ENCODE measurements at places on chromosomes 6 and 20.

- DNase-seq: no peak
Observed at GRCh38 chr6:169799474-169799926, 48.1 kb downstream of the ERMARD start.

- DNase-seq: no peak
Observed at GRCh38 chr6:146620655-146621054, 21.9 kb downstream of the ADGB start.

GRCh38 chr6:160520043-160520904, 143.8 kb downstream of the LPA start:
- DNase-seq: peak; percentile 69

DNA sequence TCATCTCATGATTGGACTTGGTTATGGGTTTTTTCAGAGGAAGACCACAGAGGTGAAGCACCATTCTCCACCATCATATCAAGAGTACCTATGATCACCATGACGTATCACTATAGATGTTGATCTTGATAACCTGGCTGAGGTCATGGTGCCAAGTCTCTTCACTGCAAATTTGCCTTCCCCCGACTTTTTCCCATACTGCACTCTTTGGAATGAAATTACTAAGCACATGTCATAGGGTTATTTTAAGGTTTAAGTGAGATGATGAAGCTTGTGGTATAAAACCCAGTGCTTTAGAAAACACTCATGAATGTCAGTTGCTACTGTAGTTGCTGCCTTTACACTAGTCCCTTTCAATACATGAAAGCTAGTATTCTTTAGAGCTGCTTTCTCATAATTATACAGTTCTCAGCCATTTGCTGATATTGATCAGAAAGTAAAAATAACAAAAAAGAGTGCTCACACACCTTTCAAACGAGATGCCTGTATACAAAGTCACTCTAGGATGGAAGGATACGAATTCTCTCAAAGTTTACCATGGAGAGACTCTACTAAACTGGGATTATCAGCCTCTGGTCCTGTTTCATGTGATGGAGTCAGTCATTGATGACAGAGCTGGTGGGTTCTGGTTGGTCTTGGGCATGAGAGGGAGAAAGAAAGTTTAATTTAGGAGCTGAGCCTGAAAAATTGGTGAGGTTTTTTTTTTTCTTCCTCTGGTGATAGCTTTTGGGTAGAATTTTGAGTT, 228.1 kb downstream of the PRL start:
- DNase-seq: no peak

GRCh38 chr6:30035784-30036183, 25.3 kb upstream of the POLR1H start:
- DNase-seq: no peak

DNA sequence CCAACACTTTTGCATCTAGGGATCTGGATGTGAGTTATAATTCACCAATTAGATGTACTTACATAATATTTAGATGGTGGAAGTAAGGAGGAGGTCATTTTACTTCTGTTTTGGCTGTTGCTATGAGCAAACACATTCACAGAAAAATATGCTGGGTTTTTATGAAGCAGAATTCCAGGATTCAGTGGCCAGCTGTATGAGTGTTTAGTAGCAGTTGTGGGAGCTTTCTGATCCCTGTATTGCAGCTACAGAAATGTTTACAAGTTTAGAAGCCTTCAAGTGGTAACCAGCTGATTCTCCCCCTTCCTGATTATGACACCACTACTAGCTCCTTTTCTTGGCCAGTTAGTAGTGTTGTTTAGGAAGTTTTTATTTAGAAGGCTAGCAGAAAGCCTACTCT, 177.0 kb downstream of the TENT5A start:
- no peak for DNase-seq

DNA sequence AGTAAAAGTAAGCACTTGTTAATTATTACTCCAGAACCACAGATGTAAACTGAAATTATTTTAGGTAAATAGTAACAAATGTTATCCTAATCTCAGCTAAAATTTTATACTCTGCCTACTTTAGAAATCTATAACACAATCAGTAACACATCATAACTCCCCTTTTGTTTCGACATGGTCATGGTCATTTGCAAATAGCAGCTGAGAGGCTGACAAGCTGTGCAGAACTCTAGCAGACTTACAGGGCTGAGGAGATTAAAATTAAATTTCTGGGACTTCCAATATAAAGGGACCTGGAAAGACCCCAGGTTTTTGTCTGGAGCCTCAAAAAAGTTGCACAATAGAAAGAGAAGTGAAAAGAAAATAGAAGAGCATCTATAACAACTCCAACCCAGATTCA, 88.8 kb downstream of the PRL start:
- DNase-seq: no peak

DNA sequence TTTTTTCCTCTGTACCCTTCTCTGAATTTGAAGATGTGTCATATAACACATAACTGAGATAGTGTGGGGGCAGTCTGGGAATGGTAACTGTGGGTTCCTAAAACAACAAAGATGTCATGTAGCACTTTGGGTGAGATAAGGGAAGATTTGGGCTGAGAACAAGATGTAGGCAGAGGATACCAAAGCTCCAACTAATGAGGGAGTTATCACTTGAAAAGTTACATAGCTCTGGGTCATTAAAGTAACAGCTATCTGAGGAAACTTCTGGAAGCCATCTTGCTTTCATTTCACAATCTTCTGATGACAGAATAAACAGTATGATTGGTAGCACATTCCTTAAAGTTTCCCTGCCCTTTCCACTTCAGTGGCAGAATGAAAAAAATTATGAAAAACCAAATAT, 255.4 kb downstream of the TBX18 start:
- DNase-seq: no peak

- no peak for DNase-seq
Observed at GRCh38 chr6:88616380-88616779, 347.0 kb downstream of the RNGTT start.

DNA sequence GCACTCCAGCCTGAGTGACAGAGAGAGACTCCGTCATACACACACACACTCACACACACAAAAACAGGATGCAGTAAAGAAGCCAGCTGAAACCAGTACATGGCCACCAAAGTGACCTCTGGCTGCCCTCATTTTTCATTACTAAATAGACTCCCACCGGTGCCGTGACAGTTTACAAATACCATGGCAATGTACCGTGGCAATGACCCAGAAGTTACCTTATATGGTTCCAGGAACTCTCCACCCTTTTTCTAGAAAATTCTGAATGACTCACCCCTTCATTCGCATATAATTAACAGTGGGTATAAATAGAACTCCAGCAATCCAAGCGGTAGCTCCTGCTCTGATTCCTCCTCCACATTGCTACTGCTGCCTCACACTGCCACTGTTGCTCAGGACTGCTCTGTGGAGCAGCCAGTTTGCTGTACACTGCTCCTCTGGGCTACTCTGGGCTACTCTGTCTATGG, 57.7 kb downstream of the SNX5 start:
- no peak for DNase-seq

DNA sequence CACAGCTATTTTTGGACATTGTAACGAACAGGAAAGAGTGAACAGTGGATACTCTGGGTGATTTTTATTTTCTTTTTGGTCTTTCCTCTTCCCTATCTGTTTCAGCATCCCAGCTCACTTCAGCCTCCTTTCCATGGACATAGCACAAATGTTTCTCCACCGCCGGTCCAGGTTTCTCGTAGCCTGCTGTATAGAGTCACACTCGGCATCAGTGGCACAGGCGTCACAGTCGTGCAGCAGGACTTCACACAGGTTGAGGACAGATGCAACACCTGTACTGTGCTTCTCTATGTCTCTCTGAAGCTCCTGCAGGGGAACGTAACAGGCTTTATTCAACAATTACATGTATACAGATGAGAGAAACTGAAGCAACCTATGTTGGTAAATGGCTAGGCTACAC, 348.3 kb downstream of the ESR1 start:
- no peak for DNase-seq

DNA sequence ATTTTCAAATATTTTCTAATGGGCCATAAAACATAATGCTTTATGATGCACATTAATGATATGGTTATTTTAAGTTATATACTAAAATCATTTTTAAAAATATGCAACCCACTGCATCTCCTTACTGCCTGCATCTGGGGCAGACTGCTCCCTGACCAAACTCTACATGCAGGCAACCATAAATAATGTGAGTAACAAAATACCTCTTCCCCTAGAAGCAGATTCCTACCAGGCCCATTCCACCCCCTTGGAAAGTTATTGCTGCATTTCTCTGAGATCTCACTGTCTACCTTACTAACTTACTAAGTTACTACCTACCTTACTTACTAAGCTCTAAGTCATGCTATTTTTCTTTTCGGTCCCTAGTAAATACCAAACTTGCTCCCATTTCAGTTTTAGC, 71.8 kb downstream of the ATG5 start:
- no peak for DNase-seq

DNA sequence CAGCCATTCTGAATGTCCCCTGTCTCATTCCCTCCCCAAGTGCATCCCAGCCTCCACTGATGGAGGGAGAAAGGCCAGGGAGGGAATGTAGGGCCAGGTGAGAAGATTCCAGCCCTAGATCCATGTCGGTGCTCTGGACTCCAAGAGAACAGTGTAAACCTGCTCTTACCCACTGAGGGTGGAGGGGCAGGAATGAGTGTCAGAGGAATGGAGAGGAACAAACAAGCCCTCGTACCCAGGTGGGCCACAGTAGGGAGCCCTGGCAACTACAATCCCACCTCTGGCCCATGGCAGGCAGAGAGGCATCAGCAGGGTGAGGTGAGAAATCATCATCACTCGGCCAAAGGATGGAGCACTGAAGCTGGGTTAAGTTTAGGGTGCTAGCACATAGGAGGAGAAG, 54.6 kb downstream of the STAU1 start:
- DNase-seq: no peak

GRCh38 chr6:150975136-150975535, 109.6 kb downstream of the MTHFD1L start:
- DNase-seq: no peak

DNA sequence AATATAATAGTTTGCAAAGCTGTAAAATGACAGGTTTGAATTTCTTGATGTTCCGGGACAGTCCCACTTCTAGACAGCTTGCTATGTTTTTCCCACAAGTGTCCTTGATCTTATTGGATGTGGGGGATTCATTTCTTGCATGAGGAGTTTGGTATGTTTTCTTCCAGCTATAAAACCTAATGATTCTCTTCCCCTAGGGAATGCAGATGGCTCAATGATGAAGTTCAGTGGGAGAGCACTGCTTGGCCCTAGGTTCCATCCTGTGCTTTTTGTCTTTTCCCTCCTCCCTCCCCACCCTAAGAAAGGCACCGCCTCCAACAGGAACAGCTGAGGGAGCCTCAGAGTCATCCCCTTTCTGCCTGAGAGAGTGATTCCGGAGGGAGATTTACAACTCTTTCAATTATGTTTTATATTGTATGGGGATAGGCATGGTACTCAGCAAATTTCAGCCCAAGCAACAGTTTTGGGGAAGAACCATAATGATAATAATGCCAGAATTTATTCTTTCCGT, 149.2 kb downstream of the PHACTR1 start:
- no peak for DNase-seq

DNA sequence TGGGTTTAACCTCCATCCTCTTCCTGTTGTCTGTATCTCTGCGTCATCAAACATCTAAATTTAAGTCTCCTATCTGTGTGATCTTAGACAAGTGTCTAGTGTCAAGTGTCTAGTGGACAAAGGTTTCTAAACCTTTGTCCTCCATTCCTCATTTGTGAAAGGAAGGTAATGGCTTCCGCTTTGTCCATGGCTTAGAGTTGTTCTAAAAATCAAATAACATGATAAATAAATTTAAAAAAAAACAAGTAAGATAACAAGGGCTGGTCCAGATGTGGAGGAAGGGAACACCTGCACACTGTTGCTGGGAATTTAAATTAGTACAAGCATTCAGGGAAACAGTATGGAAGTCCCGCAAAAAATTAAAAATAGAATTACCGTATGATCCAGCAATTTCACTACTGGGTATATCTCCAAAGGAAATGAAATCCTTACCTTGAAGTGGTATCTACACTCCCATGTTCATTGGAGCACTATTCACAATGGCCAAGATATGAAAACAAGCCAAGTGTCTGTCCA, 17.6 kb upstream of the SERPINB1 start:
- no peak for DNase-seq

- DNase-seq: no peak
Observed at GRCh38 chr6:19869464-19869863, 32.3 kb downstream of the ID4 start.

DNA sequence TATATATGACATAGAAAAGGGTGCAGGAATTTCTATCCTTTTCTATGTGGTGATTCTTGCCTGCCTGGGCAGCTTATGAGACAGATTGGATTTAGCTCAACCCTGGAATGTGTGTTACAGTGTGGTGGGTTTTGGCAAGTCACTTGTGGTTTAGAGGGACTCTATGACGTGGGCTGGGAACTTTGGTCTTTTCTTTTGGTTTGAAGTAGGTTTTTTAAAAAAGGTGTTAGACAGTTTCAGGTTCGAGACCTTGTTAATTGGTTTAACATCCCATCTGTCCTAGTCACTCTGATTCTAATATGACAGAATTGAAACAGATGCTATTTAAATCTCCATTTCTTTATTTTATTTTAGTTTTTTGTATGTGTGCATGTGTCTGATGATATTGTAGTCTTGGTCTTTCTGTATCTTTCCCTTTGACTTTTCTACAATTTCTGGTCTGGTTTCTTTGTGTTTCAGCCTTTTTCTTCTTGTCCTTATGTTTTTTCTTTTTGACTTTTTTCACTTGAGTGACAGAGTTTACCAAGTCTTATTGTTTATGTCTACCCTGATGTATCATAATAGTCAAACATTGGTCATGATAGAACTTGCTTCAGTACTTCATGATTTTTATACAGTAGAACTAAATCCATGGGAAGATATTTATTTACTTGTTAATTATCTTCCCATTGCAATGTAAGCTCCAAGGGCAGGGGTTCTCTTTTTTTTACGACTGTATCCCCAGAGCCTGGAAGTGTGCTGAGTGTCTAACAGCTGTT, 174.3 kb downstream of the CDKAL1 start:
- no peak for DNase-seq

DNA sequence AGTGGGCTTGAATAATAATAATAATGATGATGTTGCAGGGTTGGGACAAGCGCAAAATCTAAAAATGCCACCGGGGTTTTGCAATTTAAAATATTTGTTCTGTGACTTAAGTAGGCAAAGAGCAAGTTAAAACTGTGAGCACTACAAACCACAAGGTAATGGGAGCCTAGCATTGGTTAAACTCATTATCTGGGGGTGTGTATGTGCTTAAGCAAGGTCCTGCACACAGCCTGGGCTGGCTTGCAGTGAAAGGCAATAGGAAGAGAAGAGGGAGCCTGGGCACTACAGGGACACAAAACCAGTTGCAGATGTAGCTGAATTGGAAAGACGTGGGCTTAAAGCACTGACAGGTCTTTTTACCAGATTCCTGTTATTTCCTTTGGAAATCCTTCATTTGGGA, 11.7 kb downstream of the SIM1 start:
- no peak for DNase-seq

DNA sequence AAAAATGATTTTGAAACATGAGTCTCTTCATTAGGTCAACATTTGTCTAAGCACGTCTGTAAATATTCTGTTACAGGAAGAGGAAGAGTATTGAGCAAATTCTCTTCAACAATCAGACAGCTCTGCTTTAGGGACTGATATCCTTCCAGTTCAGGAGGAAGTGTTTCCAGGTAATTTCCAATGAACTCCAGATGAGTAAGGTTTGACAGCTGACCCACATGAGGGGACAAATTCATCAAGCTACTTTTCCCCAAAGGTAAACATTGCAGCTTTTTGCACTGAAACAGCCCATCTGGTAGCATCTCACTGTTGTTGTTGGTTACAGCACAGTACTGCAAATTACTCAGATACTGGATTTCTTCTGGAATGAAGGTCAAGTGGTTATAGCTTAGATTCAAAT, 18.1 kb downstream of the ENPP1 start:
- DNase-seq: no peak
